Activated CD4-positive, alpha-beta T cell treated with anti-CD3 and anti-CD28 coated beads, Interleukin-10, Interleukin-2, amounts not matched to agents 100 ng/mL and 50 ng/mL, durations not matched to agents 16 hours and 8 hours (primary cell): ENCODE measurements at places on chromosomes 12 and 14.

DNA sequence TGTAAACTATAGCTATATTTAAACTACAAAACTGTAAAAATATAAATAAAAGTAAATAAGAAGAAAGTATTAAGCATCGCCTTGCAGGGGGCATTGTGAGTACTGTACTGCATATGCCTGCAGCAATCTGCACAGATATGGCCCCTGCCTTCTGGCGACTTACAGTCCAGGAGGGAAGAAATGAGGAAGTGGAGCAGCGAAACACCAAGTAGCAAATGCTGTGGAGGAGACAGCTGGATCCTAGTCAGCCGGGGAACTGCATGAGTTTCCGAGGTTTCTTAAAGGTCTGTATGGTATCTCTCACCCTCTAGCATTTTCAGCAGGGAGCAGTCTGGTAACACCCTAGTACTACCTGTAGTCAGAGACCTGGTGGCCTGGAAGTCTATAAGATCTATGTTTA is 256.9 kb downstream of the CACNA1C start:
- DNase-seq = no peak

- DNase-seq = peak; percentile 51
Measured at GRCh38 chr12:109870648-109871047, 9.7 kb downstream of the GLTP start.

DNA sequence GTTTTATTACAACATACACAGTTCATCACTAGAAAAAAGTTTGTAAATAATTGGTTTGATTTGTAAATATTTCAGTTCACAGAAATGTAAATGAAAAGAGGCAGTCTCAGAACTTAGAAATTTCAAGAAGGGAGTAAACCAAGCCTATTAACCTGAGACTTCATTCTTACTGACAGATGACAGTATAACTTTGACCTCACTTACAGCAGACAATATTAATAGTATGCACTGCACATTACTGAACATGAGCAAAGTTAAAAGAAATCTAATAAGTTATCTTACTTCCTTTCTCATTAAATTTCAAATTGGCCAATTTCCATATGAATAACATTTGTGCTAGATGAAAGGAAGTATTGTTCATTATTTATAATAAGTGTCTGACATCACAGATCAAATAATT is 235.8 kb downstream of the SLC6A15 start:
- no peak for DNase-seq

DNA sequence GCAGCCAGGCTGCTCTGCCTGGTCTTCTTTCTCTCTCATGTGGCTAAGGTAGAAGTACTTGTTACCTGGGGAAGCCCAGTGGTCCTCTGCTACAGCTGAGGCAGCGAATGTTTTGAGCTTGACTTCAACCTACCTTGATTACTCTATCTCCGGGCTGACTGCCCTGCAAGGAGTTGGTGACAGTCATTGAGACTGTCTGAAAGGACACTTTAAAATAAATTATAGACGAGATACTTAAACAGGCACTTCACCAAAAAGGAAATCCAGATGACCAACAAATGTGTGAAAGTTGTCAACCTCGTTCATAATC is 474 bp upstream of the CIT start:
- no peak for DNase-seq

- DNase-seq = no peak
Measured at GRCh38 chr12:124614512-124615292, 47.3 kb upstream of the NCOR2 start.

GRCh38 chr12:115337693-115338543 is 653.9 kb upstream of the TBX3 start:
- DNase-seq = no peak

DNA sequence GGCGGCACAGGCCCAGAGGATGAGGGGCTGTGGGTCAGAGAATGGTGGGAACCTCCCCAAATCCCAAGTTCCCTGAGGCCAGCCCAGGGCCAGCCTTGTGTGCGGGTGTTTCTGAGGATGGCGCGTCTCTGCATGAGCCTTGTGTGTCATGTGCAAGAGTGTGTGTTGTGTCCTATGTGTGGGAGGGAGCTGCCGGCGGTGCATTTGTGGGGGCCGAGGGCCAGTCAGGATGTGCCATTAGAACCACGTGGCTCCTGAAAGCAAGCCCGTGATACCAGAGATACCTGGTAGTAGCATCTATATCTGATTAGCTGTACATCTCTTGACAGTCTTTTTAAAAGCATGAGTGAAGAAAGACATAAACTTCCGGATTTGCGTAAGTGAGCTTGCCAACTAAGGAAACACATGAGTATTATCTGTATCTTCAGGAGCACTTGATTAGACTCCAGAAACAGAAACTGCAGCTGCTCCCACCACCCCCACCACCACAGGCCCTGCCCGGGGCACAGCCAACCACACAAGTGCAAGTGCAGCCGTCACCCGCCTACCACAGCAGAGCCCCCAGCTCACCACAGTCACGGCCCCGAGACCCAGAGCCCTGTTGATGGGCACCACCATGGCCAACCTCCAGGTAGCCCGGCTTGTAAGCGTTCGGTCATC is 19.2 kb downstream of the DDX51 start:
- no peak for DNase-seq

GRCh38 chr14:32404784-32405573 is 75.9 kb downstream of the AKAP6 start:
- no peak for DNase-seq

GRCh38 chr12:91105807-91106206 is 5.5 kb downstream of the LUM start:
- DNase-seq = no peak

GRCh38 chr12:130993759-130994670 is 40.3 kb downstream of the ADGRD1 start:
- DNase-seq = no peak

GRCh38 chr14:99747582-99748330 is 45.5 kb upstream of the EML1 start:
- DNase-seq = no peak

DNA sequence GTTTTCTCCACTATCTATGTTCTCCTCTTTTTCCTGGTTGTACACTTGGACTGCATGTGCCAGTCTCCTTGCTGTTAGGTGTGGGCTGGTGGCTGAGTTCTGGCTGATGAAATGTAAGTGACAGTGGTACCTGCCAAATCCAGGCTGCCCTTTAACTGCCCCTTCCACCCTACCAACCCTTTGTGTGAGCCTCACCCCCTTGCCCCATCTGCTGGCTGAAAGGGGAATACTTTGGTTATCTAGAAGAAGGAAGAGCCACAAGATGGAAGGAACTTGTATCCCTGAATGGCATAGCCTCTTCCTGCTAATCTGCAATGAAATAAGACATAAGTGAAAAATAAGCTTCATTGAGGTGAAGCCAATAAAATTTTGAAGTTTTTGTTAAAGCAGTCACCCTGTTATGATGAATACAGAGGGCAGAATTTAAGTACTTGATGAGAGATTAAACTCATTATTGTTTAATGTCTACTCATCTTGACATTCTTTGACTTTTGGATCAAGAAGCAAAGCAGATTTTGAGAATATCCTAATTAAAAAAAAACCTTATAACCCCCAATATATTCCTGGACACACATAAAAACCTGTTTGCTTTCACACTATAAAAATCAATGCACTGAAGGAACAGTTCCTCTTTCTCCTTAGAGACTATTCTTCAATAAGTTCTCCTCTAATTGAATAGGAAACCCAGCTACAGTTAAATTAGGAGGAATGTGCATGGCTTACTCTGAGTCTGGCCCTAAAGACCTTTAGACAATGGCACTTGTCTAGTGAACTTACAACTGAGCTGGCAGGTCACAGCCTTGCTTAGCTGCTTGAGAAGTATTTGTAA is 262.6 kb upstream of the BTG1 start:
- DNase-seq = peak; percentile 73
